ENCODE measurements at places on chromosomes 1 and 21.

- peak; percentile 53 for DNase-seq
Measured at GRCh38 chr1:236142253-236143103, at the start of gene GPR137B. Gene GPR137B, plus strand, starts transcription at chr1:236142539. Its CDS starts 84 bp downstream, at chr1:236142623.

- DNase-seq, result peak; percentile 45
Measured at GRCh38 chr1:64744492-64745180, at the start of gene RAVER2. Gene RAVER2, plus strand, starts transcription at chr1:64745075. Its CDS starts 98 bp downstream, at chr1:64745173.

- DNase-seq, result no peak
Measured at GRCh38 chr1:176976771-176977170, 187.7 kb downstream of the ASTN1 start.

DNA sequence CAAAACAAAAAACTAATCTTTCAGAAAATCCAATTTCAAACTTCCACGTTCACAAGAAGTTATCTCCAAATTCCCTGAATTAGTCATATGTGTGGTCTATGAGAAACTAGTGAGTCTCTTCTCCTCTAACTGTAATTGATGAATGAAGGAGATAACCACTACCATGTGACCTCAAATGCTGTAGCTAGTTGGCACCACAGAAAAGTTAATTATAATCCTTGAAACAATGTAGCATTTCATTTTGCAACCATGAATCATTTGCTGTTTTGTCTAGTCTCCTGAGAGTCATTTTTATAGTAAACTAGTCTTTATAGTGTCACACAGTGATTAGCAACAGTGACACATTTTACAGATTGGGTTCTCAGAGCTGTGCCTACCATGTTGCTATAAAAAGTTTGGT lies 287.5 kb downstream of the LRRIQ3 start:
- DNase-seq, result no peak

DNA sequence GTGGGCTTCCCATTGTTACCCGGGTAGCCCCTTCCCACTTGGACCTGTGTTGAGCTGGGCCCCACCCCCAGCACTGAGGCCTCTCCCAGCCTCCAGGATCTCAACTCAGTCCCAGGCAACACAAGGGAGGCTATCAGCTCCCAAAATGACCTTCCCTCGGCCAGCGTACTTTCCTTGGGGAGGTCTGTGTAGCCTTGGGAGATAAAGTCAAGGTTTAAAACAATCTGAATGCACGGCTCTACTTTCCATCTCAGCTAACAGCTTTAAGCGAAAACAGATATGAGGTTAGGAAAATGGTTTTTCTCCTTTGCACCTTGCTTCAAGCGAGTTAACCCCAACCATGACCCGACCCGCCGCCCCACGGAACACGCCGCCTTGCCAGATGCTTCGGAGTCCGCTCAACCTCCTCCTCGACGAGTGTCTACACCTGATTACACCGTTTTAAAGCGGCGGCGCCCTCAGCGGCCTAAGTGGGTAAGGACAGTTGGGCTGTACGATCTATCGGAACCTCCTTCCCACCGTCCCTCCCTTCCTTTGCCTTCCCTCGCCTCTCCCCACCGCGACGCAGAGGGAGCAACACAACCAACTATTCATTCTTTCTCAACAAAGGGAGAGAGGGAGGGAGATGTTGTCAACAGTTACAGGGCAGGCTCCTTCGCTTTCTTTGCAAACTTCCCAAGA lies 1.1 kb downstream of the BCAR3 start:
- peak; percentile 59 for DNase-seq

DNA sequence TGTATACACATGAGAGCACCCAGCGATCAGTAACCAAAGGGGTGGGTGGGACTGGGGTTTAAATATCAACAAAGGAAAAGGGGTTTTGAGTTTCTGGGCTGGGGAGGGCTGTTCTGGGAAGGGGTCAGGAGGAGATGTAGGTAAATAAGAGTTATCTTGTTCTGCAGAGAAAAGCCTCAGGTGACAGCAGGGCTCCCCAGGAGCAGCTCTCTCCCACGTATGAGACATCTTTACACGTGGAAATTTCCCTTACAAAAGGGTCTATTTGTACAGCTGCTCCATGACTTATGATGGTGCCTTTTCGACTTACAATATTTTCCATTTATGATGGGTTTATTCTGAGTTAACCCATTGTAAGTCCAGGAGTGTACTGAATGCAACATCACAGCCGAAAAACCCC lies 16.3 kb upstream of the PADI2 start:
- no peak for DNase-seq
